ENCODE measurements at places on chromosomes 5 and 9. TPM values are rescaled to one million over a fixed set of nuclear protein-coding genes. Genes with fewer than 3 reads are reported as not detected.

DNA sequence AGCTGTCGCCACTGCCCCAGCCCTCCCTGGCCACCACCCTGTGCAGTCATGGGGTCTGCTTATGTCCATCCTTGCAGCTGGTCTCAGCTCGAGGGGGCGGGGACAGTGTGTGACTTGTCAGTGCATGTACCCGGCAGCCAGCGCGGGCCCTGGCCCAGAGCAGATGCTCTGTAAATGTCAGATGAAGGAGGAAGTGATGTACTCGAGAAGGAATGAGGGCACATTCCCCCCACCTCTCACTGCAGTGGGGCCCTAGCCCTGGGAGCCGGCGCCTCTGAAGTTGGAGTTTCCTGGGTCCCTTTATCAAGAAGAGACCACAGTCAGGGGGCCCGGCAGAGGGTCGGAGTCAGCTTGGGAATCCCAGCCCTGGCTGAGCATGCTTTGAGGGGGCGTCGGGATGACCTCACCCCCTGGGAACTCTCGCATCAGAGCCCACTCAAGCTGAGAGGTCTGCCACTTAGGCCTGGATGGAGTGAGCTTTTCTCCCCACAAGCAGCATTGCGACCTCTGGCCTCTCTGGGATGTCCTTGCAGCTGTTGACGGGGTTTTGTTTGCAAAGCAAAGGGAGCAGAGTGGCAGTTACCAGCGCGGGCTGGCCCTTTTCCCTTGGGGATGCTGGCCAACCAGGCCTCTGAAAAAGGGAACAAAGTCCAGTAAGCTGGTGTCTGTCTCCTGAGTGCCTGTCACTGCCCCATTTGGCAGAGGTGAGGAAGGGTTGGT is 19.0 kb downstream of the NEURL1B start:
- peak; percentile 95 for DNase-seq

GRCh38 chr5:140862441-140863295 is 6.1 kb upstream of the PCDHA11 start:
- no peak for DNase-seq

The KIF12 gene
- not detected for total RNA-seq

The SLC6A19 gene
- total RNA-seq, result not detected
